ENCODE measurements at places on chromosomes 2 and 18.

- DNase-seq = no peak
Observed at GRCh38 chr18:68772268-68772667, 25.6 kb upstream of the CCDC102B start.

DNA sequence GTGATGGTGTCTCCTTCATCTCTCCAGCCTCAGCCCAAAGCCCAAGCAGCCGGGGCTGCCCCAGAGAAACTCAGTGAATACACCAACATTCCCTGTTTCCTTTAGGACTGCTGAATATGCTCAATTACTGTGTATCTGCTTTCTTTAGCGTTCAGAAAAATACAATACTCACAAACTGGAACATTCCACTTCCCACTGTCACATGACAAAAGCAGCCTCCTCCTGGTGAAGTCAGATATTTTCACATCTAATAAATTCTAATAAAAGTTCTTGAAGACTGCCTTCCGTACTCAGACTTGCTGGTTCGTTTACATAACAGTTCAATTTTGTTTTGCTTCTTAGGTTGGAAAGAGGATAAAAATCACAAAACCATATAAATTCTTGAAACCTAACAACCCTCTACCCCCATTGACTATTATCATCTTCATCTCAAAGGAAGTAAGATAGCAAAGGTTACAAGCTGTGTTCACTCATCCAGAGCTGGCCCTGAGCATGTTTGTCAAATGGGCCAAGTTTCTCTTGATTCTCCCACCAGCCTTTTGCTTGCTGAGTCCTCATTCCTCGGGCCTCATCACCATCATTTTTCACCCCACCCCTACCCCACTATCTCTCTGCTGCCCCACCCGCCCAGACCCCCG lies 190.8 kb upstream of the HNRNPA3 start:
- no peak for DNase-seq

- no peak for DNase-seq
Observed at GRCh38 chr2:105377871-105378270, 21.0 kb downstream of the FHL2 start.

DNA sequence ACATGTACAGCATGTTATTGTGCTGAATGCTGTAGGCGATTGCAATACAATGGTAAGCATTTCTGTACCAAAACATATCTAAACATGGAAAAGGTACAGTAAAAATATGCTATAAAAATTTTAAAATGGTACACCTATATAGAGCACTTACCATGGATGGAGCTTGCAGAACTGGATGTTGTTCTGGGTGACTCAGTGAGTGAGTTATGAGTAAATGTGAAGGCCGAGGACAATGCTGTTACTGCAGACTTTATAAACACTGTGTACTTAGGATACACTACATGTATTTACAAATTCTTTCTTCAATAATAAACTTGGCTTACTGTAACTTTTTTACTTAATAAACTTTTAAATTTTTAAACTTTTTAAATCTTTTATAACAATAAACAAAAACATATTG lies 473.4 kb upstream of the UBE2E3 start:
- DNase-seq = no peak

DNA sequence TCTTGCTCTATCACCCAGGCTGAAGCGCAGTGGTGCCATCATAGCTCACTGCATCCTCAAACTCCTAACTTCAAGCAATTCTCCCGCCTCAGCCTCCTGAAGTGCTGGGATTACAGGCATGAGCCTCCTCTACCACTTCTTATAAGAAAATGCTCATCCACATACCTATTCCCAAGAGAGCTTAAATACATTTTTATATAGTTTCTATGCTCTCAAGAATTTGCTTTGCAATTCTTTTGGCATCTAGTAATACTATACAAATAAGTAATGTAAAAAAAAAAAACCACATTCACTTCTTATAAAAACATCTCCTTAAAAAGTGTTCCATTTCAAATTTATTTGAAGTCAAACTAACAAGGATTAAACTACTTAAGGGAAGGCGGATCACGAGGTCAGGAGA lies 197.3 kb downstream of the DNAH7 start:
- DNase-seq = no peak

DNA sequence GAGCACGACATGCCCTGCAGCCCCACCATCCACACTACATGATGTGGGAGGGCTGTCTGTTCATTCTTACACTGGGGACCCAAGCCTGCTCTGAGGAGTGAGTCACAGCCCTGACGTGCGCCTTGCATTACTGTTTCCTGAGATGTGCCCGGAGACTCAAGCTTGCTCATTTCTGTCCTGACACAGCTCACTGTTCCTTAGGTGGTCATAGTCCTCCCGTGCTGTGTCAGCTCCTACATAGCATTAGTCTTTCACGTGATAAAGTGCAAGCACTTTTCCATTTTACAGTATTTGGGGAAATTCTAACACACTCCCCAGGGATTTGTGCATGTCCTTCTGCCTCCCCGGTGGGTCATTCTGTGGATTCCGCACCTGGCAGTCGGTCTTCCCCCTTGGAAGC lies 46.2 kb upstream of the TRIM43B start:
- DNase-seq = peak; percentile 1

DNA sequence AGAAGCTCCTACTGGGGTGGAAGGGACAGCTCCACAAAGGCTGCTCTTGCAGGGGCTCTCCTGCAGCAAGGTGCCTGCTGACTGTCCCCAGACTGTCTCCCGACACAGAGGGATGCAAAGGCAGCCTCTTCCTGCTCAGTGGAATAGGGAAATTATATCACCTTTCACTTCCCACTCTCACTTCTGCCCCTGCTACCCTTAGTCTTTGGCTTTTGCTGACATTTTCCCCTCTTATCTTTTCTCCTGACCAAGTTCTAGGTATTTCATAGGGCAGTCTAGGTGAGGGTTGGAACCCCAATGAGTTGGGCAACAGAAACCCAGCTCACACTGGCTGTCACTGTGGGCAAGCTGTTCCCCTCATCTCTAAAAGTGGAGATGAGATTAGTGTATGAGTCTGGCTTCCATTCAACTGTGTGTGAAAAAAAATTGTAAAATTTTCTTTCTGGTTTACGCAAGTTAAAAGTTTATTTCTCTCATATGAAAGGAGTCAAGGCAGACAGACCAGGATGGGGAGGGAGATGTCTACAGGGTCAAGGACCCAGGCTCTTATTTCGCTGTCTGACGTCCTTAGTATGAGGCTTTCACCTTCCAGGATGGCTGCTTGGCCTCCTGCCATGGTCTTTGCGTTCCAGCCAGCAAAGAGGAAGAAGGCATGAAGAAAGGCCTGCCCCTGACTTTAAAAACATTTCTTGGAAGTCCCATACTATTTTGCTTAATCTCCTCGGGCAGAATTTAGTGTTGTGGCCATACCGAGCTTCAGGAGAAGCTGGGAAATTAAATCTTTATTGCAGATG lies 7.5 kb upstream of the MOCOS start:
- DNase-seq = no peak

DNA sequence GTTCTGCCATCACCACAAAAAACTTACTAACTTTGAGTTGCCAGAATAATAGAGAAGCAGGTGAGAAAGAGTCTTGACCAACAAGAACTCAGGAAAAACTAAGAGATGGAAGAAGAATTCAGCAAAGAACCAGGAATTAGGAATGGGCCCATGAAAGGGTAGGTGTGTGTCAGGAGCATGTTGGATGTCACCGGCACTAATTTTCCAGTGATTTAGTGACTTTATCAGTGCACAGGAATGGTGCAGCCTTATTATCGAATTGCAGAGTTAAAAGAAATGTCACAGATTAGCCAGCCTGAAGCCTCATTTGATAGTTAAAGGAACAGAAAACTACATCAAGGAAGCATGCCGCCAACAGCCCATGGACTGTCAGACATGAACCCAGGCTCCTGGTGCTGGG lies 9.0 kb upstream of the BOD1L2 start:
- DNase-seq = no peak

DNA sequence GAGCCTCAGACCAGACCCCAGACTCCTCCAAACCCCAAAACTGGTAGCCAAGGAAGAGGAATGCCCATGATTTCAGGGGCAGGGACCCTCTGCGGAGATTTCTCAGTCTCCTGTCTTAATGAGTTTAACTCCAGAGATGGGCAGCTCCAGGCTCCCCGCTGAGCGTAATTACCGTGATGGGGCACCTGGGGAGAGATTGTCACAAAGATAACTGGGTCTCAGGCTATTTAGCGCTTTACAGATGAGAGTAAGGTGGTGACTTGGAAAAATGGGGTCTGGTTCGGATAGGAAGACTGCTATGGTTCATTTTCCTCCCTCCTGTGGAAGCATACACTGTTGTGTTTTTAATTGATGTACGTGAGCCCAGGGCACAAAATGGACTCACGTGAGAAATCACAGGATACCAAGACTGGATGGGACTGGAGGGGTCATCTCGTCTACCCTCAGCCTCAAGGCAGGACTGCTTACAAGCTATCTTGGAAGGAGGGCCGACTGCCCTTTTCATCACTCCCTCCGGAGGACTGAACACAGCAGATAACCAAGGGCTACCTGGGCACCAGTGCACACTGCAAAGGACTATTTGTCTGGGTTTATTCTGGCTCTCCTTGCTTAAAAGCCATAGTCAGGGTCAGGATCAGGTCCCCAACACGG lies 427.8 kb downstream of the ZNF521 start:
- DNase-seq = no peak

DNA sequence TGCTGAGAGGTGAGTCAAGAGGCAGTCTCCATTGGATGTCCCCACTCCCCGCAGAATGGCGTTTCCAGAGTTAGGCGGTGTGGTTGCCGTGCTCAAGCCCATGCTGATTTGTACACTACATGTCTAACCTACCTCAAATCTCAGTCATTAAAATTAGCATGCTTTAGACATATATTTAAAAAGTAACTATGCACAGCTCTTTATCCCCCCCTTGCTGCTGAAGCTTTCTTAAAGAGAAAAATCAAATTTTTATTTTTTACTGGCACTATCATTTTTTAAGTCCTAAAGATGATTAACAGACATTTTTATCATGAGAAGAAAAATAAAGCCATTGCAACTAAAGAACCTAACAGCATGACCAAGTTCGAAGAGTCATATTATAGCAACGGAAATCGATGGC lies 42.9 kb downstream of the BOLA3 start:
- no peak for DNase-seq

GRCh38 chr18:31261792-31262582 lies 56.0 kb upstream of the DSG1 start:
- no peak for DNase-seq

GRCh38 chr2:17166506-17166905 lies 351.7 kb downstream of the RAD51AP2 start:
- DNase-seq = peak; percentile 21

- DNase-seq = no peak
Observed at GRCh38 chr2:61218817-61219170, 56.8 kb downstream of the C2orf74 start.

Data from AG09309 (cell line).